ENCODE measurements at places on chromosomes 11 and 22.
A peak's percentile ranks its signal among the peaks of the same experiment; 100 is the strongest.

GRCh38 chr22:23200898-23201297 is 20.6 kb downstream of the BCR start:
- DNase-seq = no peak

DNA sequence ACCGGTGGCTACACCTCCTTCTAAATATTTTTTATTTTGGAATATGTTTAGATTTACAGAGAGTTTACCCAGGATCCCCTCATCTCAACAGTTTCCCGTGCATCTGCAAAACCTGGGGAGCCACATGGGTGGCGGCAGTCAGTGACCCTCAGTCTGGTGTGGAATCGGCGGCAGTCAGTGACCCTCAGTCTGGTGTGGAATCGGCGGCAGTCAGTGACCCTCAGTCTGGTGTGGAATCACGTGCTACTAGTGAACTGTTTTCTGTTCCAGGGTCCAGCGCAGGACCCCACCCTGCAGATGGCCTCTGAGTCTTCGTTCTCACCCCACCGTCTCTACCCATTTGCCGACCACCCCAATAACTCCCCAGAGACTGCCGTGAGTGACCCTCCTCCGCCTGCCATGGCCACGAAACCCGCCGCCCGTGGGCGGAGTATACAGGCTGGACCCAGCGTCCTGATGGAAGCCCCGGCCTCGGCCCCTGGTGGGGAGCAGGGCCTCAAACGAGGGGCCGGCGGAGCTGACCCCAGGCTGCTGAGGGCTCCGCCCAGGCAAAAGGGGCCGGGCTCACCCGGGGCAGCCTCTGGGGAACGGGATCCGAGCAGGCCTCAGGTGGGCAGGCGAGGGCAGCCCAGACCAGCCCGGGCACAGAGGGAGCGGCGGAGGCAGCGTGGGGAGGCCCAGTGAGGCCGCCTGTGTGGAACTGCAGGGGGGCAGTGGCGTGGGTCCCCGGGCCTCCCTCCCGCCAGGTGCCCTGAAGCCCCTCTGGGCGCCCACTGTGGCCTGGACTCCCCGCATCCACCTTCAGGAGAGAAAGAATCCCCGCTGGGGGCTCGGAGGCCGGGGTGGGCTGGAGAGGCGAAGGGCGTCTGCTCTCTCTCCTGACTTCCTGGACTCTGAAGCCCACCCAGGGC is 2.5 kb downstream of the IL17REL start:
- no peak for DNase-seq

DNA sequence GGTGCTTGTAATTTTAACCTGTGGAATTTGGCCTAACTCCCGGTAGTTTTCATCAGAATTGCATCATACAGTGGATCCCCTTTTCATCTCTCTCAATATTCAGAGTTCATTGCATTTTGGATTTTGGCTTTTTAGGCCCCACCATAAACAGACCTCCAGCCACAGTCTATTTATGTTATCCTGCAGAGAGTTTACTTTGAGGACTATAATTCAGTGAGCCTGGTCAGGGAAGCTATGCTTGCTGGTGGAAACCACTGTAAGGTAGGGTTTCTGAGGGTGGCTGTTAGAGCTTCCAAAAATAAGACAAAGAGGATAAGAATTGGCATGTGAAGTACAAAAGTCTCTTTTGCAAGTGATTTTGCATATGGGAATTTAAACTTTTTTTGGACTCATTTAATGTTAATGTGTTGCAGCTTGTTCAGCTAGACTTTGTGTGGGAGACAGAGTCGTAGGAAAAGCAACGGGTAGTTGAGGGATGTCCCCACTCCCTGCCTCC is 34.8 kb upstream of the DDI1 start:
- no peak for DNase-seq

DNA sequence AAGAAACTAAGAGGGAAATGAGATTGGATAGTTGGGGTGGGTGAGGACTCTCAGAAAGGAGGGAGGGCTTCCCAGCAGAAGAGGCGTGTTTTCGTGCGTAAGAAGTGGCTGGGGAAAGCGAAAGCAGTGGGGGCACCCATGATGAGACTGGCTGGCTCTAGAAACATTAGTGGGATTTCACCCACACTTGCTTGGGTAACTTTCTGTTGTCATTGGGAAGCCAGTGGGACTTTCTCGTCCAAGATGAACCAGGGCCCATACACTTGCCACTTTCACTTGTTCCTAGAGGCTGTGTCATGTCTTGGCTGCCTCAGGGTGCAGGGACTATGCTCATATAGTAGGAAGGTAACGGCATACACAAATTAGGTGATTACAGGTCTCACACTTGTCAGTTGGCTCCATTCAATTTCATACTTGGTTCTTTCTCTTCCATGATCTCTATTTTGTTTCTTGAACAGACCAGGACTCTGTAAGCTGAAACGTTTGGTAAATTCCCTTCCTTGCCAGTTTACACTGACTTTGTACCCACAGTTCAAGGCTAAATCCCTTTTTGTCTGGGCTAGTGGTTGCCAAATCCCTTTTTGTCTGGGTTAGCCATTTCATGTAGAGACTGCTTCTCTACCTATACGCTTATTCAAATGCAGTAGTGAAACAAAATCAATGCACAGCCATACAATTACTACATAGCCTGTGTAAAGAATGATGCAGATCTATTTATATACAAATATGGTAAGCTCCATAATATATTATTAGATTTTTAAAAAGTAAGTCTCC is 42.0 kb upstream of the CXCR5 start:
- DNase-seq = no peak

- no peak for DNase-seq
Observed at GRCh38 chr11:118876286-118876685, 7.4 kb upstream of the CXCR5 start.

- DNase-seq = no peak
Observed at GRCh38 chr11:32172041-32172847, 81.4 kb downstream of the RCN1 start.

DNA sequence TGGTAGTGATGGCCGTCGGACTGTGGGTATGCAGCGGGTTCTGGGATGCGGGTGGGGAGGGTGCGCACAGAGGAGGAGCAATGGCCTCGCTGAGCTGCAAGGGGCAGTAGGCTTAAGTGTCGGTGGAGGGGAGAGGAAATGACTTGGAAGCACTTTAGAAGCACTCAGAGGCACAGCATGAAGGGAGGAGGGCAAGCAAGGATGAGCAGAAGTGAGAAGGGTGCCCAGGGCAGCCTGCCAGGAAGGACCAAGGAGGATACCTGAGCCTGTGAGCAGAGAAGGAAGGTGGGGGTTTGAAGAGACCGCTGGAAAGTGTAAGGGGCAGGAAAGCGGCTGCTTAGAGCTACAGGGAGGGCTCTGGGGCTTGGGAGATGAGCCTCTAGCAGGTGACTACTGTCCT is 330 bp downstream of the SLC5A1 start:
- DNase-seq = no peak

DNA sequence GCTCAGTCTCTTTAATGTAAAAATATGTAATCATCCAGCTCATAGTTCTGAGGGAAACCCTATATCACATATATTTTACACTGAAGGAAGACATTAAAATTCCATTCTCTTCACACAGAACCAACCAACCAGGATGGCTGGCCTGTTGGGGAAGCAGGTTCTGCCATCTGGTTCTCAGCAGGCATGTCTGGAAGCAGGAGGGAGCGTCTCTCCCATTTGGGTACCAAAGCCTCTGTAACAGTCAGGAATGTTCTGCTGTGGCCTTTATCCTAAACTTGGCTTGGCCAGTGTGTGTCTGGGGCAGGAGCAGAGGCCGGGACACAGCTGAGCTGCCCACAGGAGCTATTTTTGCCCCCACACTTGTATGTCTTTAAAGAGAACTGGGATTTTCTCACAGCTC is 29.2 kb downstream of the SGSM3 start:
- no peak for DNase-seq

DNA sequence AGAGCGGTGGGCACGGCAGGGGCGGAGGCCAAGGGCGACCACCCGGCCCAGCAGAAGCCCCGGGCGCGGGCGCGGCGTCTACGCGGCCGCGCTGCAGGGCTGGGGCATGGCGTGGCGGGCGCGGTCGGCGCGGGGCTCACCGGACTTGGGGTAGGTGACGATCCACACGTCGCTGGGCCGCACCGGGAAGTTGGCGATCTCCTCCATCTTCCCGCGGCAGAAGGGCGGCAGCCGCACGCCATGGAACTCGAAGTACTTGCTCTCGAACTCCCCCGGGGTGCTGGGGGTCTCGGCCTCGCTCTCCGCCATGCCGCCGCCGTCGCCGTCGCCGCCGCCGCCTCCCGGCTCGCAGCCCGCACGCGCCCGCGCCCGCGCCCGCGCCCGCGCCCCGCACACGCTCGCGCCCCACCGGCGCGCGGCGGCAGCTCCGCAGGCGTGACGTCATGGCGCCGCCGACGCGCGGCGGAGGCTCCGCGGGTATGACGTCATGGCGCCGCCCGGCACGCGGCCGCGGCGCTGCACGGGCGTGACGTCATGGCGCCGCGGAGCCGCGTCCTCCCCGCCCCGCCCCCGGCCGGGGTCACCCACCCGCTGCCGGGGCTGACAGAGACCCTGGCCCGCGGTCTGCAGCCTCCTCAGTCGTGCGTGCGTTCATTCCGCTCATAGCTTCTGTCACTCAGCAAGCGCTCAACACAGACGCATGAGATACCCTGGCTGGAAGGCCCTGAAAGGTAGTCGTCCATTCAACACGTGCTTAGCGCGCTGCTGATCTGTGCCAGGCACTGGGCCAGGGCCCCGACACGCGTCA is at the start of gene SULT4A1:
SULT4A1 (minus strand) TSS at position 440 of the 808 bp plus-strand sequence; CDS start at position 309, 131 bp downstream.
- DNase-seq = peak; percentile 69

DNA sequence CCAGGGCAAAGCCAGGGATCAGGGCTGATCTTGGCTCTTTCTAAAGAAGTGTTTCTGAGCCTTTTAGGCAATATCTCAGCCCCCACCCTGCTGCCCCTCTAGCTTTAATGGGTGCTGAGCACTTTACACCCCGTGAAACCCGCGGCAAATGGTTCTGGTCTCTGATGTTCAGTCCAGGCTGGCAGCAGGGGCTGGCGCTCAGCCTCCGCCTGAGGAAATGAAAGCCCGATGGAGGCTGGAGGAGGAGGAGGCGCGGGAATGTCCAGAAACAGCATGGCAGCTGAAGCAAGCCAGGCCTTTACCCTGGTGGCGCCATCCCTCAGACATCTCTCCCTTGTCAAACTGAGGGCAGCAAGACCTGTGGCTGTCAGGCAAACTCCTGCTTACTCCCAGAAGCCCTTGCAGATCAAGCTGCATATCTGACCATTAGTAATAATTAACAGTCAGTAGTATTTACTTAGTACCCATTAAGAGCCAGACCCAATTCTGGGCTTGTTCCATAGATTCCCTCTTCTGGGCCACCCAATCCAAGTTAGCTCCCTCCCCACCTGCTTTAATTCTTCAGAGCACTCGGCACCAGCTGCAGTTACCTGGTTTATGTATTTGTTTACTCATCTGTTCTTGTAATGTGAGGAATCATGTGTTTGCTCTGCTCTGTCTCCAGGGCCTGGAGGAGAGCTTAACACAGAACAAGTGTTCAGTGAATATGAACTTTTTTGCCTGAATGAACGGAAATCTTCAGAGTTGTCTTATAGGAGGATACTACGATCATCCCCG is 15.0 kb upstream of the ALX4 start:
- no peak for DNase-seq

DNA sequence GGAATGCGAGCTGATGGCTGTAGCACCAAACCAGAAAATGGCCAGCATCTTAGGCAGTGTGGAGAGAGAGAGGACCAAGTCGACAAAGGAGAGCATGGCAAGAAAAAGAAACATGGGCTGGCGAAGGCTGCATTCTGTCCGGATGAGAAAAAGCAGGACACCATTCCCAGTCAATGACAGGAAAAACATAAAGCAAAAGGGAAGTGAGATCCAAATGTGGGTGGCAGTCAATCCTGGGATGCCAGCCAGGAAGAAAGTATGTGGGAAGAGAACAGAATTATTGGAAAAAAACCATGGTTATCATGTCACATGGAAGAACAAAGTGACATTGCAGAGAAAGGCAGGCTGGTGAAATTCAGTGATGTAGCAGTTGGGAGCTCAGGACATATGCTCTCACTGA is 36.9 kb upstream of the OR56A1 start:
- DNase-seq = no peak

DNA sequence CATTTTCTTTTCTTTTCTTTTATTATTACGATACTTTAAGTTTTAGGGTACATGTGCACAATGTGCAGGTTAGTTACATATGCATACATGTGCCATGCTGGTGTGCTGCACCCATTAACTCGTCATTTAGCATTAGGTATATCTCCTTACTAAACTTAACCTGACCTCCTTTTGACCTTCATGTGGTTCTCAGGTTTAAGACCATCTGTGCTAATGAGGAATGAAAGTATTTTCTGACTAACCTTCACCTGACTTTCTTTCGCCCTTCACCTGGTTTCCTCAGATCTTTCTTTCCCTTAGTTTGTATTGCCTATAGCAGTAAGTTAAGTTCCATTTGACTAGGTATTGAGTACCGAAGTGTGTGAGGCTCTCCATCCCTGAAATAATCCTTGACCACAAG is 6.5 kb downstream of the EXPH5 start:
- DNase-seq = no peak

DNA sequence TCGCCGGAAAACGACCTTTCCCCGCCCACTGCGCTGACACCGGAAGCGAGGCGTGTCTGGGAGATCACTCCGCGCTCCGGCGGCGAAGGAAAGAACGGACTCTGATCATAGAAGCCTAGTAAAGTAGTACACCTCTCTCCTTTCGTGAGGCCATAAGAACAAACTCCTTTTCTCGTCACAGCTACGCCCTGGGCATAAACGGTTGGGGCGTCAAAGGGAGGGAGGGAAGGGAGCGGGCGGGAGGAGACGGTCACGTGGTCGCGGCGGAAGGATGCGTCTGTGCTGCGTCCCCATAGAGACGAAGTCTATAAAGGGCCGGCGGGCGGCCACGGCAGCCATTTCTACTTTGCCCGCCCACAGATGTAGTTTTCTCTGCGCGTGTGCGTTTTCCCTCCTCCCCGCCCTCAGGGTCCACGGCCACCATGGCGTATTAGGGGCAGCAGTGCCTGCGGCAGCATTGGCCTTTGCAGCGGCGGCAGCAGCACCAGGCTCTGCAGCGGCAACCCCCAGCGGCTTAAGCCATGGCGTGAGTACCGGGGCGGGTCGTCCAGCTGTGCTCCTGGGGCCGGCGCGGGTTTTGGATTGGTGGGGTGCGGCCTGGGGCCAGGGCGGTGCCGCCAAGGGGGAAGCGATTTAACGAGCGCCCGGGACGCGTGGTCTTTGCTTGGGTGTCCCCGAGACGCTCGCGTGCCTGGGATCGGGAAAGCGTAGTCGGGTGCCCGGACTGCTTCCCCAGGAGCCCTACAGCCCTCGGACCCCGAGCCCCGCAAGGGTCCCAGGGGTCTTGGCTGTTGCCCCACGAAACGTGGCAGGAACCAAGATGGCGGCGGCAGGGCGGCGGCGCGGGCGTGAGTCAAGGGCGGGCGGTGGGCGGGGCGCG is at the start of gene ATF4:
ATF4 (plus strand) TSS at position 337 of the 880 bp plus-strand sequence. CDS start 884 bp downstream, outside the sequence.
- peak; percentile 97 for DNase-seq

DNA sequence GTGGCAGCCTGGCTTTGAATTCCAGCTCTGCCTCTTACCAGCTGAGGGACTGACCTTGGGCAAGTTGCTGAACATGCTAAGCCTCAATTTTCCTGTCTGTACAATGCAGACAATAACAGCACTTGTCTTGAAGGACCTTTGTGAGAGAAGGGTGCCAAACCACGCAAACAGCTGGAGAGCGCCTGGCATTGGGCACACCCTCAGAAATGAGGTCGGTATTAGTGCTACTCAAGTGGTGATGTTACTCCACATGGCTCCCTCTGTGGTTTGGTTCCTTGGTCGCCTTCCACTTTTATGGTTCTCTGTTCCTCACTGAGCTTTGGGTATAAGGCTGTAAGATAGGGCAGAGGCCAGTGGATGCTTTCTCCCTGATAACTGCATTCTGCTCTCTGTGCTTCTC is 8.2 kb downstream of the UBASH3B start:
- no peak for DNase-seq
